ENCODE measurements at places on chromosomes 11 and 22.
A peak's percentile ranks its signal among the peaks of the same experiment; 100 is the strongest.

DNA sequence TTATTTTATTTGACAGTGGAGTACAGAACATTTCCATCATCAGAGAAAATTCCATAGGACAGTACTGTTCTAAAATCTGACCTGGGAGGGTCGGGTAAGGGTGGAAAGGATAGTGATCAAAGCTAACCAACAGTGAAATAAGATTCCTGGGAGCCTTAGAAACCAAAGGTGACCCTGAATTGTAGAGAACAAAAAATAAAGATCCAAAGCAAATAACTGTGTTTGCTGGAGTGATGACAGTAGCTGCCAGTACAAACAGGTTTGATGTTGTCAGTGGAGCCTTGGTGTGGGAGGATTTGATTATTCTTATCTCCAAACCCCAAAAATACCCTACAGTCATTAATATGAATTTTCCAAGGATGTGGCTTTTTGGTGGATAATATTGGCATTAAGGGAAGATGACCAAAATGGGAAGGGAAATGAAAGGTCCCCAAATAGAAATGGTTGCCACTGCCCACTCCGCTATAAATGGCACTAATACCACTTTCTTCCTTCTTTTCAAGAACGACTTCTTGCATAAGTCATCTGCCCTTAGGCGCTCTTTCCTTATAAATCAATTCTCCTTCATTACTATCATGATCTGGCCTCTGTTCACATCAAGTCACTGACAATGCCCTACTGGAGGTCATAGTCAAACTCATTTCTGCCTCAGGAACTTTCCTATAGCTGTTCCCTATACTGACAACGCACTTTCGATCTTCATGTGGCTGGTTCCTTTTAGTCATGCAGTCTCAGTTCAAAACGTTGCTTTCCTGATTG, 44.4 kb downstream of the EHF start:
- no peak for DNase-seq

DNA sequence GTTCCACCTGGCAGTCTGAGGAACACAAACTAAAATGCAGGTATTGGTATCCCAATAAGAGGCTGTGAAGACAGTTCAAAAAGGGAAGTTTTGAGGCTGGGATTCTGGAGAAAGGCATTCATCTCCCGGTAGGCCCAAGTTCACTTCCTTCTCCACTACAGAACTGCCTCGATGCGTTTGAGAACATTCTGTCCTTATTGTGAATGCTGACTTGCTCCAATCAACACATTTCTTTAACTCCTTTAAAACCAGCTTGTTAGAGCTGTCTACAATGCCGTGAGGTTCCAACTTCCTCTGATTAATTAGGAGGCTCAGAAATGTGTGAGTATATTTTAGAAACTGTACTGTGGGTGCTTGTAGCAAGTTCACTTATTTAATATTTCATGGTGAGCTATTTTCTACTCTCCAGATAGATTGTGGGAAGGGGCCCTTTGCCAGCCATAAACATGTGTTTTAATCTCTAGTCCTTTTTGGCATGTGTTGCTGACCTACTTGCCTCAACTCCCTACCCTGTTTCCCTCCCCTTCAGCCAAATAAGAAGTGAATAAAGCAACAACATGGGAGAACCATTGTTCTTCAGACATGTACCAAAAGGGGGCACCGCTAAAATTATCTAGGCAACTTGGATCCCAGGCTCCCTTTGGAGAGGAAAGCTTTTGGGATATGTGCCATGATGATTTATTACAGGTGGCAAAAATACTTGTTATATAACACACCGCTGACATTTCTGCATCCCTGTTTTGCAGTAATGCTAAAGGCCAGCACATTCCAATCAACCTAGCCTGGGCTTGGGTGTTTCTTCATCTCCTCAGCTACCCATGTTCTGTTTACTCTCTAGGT, 245.6 kb downstream of the BLID start:
- no peak for DNase-seq

DNA sequence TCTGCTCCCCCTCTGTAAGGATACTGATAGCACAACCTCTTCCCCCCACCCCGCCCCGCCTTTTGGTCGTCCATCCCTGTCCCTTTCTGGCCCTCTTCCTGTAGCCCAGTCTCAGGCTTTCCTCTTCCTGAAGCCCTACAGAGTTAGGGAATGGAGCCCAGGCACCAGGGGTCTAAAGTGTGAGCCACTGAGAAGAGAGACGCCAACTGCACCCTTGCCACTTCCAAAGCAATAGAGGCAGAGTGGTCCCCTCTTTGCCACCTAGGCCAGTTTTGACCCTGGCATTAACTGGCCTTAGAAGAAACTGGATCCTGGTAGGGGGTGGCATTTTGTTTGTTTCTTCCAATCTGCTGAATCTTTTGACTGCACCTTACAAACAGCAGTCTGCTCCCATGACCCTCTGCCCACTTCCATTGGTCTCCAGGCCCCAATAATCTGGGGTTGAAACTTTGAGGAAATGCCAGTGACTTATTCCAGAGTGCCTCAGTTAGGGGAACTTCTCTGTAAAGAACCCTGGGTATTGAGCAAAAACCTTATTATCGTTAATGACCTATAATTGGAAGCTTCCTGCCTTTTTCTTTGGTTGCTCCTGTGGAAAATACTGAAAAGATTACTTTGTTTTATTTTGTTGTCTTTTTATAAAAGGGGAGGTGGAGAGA, 9.7 kb upstream of the GRK2 start:
- DNase-seq = peak; percentile 55

DNA sequence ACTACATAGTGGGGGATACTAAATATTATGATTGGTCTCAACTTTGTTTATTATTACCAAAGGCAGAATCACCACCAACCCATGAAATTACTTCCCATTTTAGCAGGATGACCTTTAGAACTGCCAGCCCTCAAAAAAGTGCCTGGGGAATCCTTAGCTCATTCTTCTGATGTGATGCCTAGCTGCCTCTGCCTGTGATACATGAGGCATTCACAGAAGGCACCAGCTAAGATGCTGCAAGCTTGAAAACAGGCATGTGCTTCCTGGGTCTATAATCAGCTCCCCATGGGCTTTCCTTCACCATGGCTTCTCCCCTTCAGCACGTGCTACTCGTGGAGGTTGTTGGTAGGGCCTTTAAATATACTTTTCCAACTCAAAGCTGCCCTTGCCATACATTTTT, 50.4 kb upstream of the ARHGAP20 start:
- DNase-seq = no peak

DNA sequence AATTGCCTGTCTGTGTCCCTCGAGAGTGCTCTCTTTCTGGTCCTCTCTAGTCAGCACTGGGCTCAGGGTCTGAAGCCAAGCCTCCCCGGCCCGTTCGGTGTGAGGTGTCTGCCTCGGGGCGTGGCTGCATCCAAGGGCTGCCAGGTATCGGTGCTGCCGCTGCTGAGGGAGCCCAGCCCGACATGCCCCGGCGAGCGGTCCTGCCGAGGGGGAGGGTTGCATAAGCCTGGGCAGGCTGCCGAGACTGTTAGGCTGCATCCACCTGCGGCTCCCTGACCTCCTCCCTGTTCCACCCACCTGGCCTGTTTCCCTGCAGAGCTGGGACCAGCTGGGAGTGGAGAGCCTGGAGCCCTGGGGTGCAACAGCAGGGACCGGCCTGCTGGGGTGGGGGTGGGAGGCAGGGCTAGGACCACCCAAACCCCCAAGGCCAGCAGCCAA, 6.3 kb downstream of the OVOL1 start:
- no peak for DNase-seq

DNA sequence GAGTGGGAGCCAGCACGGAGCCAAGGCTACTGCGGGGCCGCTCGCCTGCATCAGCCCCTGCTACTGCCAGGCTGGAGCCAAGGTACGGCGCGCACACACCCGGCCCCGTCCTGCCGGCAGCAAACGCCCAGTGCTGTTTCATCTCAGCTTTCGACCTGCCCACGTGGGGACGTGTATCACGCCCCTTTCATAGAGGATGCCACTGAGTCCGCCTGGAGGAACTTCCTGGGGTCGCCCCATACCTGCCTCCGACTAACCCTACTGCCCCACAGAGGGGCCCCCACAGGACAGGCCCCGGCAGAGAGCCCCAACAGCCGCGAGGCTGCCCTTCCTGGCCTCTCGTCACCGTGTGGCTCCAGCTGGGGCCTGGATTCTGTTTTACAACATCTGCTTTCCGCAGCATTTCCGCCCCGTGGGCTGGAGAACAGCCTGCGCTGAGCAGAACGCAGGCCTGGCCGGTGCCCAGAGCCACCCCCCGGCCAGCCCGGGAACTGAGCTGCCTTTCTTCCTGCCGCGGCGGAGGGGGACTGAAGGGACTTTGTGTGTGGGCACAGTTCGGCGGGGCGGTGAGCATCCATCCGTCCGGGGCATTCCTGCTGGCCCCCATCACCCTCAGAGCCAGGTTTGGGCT, 22.9 kb upstream of the ARHGAP8 start:
- no peak for DNase-seq

GRCh38 chr22:37210041-37210803, 2.1 kb downstream of the SSTR3 start:
- DNase-seq = no peak

DNA sequence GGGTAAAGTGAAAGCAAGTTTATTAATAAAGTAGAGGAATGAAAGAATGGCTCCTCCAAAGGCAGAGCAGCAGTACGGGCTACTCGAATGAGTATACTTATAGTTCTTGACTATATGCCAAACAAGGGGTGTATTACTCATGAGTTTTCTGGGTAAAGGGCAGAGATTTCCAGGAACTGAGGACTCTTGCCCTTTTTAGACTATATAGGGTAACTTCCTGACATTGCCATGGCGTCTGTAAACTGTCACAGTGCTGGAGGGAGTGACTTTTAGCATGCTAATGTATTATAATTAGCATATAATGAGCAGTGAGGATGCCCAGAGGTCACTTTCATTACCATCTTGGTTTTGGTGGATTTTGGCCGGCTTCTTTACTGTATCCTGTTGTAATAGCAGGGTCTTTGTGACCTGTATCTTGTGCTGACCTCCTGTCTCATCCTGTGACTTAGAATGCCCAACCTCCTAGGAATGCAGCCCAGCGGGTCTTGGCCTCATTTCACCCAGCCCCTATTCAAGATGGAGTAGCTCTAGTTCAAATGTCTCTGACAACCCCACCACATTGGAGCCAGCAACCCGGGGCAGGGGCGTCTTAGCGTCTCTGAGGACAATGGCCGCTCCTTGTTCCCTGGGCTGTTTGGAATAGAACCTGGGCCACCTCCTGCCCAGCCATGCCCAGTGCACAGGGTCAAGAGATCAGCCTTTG, 34.9 kb upstream of the CD82 start:
- DNase-seq = no peak

DNA sequence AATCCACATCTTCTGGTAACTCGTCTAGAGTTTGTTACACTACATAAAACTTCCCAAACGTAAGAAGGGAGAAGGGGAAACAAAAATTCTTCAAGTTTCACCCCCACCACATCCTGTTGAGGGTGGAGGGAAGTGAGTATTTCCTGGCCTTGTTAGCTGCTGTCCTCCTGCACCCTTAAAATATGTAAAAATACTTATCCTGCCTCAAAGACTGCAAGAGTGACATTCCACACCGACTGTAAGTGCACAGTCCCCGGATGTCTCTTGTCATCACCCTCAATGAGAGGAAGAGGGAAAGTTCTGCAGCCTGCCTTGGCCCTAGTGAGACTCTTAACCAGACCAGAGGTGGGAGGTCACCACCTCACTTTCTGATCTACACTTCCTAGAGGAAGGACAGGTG, 3.3 kb downstream of the TMEM121B start:
- DNase-seq = no peak

DNA sequence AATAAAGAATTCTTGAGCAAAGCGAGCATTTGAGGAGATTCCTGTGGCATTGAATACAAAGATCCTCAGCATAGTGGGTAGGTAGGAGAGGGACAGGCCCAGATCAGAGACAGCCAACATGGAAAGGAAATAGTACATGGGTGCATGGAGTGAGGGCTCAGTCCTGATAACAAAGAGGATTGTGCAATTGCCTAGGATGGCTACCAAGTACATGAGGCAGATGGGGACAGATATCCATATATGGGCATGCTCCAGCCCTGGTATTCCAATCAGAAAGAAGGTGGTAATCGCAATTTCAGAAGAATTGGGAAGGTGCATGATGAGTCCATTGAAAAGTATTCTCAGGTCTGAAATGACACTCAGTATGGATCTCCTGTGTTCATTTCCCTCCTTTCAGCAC, 8.6 kb downstream of the OR51T1 start:
- no peak for DNase-seq

GRCh38 chr11:69834251-69834650, 15.0 kb upstream of the FGF3 start:
- DNase-seq = peak; percentile 50

- no peak for DNase-seq
Observed at GRCh38 chr11:86418917-86419316, 44.2 kb downstream of the CCDC81 start.

DNA sequence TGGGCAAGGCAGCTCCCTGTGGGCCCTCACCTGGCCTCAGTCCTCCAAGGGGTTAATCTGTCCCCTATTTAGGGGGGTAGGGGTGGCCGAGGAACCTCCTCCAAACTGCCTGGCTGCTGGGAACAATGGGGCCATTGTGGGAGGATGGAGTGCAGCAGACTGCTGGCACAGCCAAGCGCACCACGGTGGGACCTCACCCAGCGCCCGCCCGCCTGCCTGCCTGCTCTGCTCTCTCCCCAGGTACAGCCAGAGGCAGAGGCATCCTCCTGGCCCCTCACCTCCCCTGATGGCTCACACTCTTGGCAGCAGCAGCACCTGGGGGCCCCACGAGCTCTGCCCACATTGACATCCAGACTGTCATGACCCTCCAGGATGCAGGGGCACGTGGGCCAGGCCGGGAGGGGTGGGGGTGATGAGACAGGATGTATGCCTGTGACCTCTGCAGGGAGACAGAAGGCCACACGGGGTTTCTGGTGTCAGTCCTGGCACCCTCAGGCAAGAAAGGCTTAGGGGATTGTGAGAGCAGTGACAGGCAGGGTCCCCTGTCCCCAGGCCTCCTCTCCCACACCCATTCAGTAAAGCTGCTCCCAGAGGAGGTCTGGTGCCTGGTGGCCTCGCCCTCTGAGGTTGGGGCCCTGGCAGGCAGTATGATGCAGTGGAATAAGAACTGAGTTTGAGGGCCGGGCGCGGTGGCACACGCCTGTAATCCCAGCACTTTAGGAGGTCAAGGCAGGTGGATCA, 11.4 kb downstream of the BCL9L start:
- peak; percentile 87 for DNase-seq

GRCh38 chr11:11708256-11708655, 86.5 kb upstream of the GALNT18 start:
- DNase-seq = no peak

GRCh38 chr22:28718044-28718443, 23.6 kb downstream of the CHEK2 start:
- no peak for DNase-seq

DNA sequence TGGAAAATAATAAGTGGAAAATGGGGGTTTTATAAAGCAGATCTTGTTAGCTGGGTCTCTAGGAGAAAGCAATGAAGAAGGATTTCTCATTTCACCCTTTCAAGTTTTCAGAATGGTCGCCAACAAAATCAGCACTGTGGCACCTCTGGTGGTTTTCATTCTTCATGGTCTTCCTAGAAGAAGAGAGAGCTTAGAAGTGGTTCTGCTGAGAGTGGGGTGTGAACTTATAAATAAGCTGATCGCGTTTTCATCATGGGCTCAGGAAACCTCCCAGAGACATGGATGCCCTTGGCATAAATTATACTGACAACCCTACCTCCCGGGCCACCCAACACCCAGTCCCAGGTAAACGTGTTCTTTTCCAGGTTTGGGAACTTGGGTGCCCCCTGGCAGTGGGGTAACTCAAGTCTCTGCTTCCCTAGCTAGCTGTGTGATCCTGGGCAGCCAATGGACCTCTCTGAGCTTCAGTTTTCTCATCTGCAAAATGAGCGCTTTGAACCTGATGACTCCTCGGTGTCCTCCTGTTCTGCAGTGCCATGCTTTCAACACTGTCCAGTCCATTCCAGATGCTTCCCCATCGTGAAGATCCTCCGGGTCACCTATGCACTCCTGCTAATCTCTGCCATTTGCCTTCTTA, 72.6 kb upstream of the GRAMD1B start:
- peak; percentile 61 for DNase-seq

GRCh38 chr11:65532388-65533064, 7.6 kb downstream of the SCYL1 start:
- no peak for DNase-seq

Measured in activated CD8-positive, alpha-beta memory T cell treated with anti-CD3 and anti-CD28 coated beads for 24 hours (primary cell).